ENCODE measurements at places on chromosomes 2 and 18.

DNA sequence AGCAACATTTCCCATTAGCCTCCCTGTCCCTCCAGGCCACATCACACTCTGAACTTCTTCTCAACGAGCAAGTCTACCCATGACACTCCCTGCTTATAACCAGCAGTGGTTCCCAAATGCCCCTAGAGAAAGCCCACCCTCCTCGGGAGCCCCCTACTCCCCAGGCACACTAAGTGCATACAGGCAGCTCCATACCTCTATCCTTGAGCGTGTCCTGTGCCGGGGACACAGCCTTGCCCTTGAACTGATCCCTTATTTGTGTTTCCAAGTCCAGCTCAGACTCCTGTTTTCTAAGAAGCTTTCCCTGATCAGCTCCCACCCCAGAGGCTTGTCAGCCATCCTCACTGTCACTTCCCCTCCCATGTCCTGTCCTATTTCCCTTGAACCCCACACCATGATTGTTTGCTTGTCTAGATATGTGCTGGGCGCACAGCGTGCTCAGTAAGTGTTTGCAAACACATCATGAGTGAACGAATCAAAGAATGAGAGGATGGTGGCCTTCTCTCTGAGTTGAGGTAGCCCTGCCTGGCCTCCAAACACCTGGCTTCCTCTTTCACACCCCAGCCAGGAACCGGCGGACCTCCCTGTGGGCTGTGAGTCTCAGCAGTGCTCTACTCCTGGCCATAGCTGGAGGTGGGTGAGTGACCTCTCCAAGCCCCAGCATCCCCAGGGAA is 2.1 kb downstream of the TEX51 start:
- DNase-seq: no peak

- DNase-seq: peak; percentile 35
Measured at GRCh38 chr2:45169339-45170190, 160.3 kb upstream of the SIX2 start.

- no peak for DNase-seq
Measured at GRCh38 chr2:80417737-80418136, 113.2 kb upstream of the LRRTM1 start.

DNA sequence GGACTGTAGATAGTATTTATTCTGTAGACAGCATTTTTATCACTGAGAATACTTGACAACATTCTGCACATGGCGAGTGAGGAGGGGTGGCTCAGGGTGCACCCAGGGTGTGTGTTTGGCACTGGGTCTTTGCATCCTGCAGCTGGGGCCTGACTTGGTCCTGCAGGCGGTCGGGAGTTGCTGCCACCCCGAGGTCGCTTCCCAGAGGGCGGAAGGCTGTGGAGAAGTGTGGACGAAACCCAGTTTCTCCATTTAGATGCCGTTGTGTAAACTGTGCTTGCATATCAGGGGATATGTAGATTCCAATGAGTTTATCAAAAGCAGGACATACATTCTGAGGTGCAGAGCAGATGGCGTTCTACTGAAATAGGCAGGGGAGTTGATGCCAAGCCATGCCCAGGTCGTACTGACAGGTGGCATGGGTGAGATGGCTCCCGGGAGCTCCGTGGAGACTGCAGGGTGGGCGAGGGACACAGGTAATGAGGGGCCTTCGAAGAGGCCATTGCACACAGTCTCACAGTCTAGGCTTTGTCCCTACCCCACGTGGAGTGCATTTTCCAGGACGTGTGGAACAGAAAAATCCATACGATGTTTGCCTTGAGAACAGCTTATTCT is 74.5 kb downstream of the RTP5 start:
- DNase-seq: no peak

- no peak for DNase-seq
Measured at GRCh38 chr2:138621139-138621538, 119.6 kb downstream of the SPOPL start.

DNA sequence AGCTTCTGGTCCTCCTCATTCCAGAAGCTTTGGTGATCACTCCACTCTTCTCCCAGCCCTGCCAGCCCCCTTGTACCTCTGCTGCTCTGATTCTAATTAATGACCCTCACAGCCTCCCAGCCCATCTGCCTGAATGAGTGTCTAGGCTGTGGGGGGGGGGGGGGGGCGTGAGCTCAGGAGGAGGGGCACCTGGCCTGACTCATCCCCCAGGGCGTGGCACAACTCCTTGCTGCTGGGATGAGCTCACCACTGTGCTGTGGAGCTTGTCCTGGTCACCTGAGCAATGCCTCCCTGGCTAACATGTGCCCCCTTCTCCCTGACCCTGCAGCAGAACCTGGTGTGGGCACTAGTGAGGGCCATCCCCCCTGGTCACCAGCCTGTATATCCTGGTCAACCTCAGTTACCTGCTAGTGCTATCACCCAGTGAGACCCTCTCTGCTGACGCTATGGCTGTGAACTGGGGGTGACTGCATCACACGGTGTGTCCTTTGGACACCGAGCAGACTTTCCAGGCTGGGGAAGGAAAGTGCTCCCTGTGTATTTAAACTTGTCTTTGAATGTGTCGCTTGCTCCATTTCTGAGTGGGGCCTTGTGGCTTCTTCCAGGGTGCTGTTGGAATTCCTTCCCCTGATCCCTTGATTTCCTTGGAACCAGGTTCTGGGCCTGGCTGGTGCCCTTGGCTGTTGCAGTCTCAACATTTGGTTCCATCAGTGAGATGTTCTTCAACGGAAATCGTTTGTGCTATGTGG is 41.5 kb upstream of the PUM2 start:
- DNase-seq: no peak

- no peak for DNase-seq
Measured at GRCh38 chr18:32373995-32374394, 96.7 kb downstream of the GAREM1 start.

GRCh38 chr2:71538656-71539265 is 85.4 kb downstream of the DYSF start:
- DNase-seq: peak; percentile 41

DNA sequence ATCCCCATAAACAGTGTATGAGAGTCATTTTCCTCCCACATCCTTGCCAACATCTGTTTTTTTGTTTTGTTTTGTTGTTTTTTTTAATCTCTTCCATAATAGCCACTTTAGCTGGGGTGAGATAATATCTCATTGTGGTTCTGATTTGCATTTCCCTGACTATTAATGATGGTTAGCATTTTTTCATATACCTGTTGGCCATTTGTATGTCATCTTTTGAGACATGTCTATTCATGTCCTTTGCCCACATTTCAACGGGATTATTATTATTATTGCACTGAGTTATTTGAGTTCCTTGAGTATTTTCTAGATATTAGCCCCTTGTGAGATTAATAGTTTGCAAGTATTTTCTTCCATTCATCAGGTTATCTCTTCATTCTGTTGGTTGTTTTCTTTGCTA is 223.3 kb downstream of the LPIN1 start:
- no peak for DNase-seq

DNA sequence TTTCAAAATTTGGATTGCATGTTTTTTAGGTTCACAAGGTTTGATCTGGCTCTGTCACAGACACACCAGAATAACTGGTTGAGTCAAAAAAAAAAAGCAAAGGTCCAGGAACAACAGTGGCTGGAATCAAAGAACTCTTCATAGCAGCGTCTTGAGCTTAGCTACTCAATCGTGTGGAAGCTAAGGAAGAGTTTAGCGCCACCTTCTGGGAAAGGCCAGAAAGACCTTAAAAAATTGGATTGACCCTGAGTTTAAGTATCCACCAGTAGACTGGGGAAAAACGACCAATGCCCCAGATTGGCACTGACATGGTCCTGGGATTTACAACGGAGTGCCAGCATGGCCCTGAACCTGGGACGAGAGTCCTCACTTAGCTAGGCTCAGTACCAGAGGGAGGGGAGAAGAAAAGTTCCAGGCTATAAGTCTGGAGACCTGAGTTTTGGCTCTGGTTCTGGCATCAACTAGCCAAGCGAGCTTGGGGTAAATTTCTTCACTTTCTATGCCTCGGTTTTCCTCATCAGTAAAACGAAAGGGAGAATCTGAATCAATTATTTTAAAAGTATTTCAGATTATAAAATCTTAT is 71.1 kb upstream of the TFCP2L1 start:
- DNase-seq: no peak

GRCh38 chr2:36185624-36186023 is 170.0 kb upstream of the CRIM1 start:
- no peak for DNase-seq

GRCh38 chr2:238573916-238574315 is 147.2 kb downstream of the ASB1 start:
- DNase-seq: no peak

DNA sequence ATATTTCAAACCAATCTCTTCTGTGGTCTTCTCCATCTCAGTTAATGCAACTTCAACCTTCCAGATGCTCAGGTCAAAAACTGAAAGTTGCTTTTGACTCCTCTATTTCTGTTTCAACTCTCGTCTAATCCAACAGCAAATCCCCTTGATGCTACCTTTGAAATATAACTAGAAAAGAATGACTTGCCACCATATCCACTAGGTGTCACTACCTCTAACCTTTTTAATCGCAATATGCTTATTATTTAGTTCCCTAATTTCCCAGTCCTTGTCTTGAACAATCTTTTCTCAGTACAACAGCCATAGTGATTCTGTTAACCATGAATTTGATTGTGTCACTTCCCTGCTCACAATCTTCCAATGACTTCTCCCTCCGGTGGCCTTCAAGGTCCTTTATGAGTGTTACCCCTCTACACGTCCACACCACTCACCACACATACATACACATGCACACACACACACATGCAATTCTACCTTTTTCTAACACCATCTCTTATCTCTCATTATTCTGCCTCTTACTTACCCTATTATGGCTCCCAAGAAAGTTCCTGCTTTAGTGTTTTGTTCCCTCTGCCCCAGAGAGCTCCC is 245.5 kb upstream of the KCNJ3 start:
- no peak for DNase-seq

DNA sequence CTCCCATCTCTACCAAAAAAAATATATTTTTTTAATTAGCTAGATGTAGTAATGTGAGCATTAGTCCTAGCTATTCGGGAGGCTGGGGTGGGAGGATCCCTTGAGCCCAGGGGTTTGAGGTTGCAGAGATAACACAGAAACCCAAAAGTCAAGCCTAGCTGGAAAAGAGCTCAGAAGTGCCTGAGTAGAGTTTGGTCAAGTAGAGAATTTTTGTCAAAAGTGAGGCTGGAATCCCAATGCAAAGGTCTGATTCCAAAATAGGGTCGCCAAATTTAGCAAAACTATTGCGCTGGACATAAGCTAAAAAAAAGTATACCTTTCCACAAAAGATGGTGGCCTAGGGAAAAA is 15.5 kb upstream of the MSH6 start:
- no peak for DNase-seq

DNA sequence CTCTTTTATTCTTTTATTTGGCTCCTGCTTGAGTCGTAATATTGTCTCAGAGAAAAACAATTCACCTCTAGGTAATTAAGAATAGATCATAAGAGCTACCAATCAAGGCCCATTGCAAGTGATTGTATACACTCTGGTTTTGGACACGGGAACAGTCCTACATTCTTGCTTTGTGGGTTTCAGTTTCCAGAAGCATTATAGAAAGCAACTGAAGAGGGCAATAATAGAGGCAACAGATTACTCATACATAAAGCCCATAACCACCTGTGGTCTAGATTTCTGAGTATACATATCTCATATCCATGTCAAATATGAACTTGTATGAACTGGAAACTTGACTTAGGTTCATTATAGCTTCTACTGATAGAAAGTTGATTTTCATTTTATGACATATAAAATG is 65.4 kb downstream of the DIS3L2 start:
- DNase-seq: no peak

- DNase-seq: no peak
Measured at GRCh38 chr2:64153811-64154210, 9.6 kb upstream of the PELI1 start.

- DNase-seq: no peak
Measured at GRCh38 chr2:20050104-20050645, 1.3 kb downstream of the LAPTM4A start.

GRCh38 chr2:65402323-65402722 is 30.1 kb downstream of the SPRED2 start:
- no peak for DNase-seq

- DNase-seq: no peak
Measured at GRCh38 chr2:124339709-124340108, 314.6 kb downstream of the CNTNAP5 start.

DNA sequence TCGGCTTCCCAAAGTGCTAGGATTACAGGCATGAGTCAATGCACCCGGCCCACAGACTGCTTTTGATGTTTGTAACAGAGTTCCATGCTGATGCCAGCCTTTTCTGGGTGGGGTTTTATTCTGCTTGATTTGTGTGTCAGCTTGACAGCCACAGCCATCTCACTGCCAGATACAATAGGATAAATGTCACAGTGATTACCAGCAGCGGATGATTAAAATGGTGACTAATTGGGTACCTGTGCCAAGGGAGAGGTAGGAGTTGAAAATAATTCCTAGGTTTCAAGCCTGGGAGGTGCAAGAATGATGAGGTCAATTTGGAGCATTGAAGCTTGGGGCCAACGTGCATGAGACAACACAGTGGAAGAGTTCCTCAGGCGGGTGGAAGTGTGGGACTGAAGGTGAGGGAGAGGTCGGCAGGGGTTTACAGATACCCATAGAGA is 39.4 kb downstream of the SH2D6 start:
- no peak for DNase-seq

- no peak for DNase-seq
Measured at GRCh38 chr2:55490554-55490953, 29.0 kb upstream of the CFAP36 start.

DNA sequence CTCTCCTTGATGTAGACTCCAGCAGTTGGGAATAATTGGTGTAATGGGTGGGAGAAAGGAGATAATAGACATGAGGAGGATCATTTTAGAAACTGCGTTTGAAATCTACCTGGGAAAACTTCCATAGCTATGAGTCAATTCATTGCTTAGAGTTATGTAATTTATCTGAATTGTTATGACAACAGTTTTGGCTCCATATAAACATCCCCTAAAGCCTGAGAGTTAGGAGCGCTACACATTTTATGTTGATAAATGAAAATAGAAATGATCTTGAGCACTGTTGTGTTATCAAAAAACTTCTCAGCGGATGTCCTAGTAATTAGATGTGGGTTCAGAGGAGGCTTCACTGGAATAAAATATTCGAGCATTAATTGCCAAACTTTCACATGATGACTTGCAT is 573.4 kb downstream of the TSN start:
- DNase-seq: no peak

GRCh38 chr2:113231064-113231463 is 47.7 kb downstream of the PAX8 start:
- no peak for DNase-seq

GRCh38 chr2:191947235-191947634 is 100.3 kb upstream of the CAVIN2 start:
- no peak for DNase-seq

Measured in activated naive CD8-positive, alpha-beta T cell treated with anti-CD3 and anti-CD28 coated beads, Interleukin-2, amount 10 ng/mL, durations not matched to agents 7 days and 5 days (primary cell).